ENCODE measurements at places on chromosomes 13 and 19.

DNA sequence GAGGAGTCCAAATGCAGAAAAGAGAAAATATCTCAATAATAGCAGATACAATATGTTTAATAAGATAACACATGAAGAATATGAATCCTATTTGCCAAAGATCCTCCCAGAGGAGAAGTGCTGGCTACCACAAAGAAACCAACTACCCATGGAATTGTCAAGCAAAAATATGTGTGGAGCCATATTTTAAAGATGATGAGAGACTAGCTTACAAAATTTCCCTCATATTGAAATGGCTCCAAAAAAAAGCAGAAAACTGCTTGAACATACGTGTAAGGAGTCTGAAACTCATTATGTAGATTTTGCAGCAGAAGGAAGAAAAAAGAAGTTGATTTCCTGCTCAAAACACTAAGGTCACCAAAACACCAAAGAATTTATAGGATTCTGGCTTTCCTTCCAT, 94.2 kb downstream of the USP12 start:
- DNase-seq = no peak

GRCh38 chr13:59946944-59947343, 216.8 kb downstream of the DIAPH3 start:
- DNase-seq = no peak

GRCh38 chr13:99422586-99423220, 78.6 kb upstream of the TM9SF2 start:
- DNase-seq = no peak

- no peak for DNase-seq
Measured at GRCh38 chr13:80558074-80558473, 217.1 kb upstream of the SPRY2 start.

DNA sequence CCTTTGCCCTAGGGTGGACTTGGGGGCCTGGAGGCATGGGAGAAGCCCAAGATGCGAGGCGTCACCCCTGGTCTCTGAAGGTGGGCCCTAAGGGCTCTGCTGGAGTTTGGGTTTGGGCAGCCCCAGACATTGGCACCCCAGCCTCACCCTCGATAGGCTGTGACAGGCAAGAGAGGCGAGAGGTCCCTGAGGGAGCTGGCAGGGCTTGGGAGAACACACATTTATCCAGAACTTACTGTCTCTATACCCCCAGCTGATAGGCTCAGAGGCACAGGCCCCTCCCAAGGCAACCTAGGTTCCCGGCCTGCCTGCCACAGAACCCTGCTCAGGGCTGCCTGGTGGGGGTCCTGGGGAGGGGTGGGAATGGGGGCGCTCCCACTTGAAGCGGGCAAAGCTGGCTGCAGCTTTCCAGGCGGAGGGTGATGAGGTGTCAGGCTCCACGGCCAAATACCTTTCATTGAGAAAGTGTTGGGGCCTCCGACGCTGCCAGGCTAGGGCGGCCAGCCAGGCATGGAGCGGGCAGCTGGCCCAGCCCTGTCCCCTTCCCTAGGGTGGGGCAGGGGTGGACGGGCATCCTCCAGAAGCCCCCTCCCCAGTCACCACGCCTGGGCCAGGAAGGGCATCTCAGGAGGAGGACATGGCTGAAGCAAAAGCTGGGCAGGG, 9.7 kb downstream of the CILP2 start:
- no peak for DNase-seq

DNA sequence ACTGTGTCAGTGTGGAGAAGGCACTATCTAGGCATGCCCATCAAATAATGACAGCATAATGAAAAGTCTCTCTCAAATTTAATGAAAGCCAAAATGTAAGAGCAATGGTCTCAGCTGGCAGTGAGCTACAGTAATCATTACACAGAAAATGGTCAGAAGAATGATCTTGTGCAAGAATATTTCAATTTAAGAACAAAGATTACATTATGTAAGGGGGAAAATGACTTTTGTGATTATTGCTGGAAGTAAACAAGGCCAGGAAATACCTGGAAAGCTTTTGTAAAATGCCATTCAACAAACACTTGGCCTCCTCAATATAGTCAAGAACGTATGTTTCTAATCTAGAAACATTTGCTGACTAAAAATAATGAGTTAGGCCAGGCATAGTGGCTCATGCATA, 89.1 kb downstream of the CAB39L start:
- no peak for DNase-seq

- DNase-seq = no peak
Measured at GRCh38 chr13:58461217-58461616, 829.7 kb downstream of the PCDH17 start.

GRCh38 chr19:46492841-46493235, 2.8 kb downstream of the PNMA8B start:
- DNase-seq = no peak

- no peak for DNase-seq
Measured at GRCh38 chr19:8973501-8974091, 36.6 kb downstream of the MUC16 start.

GRCh38 chr13:41649659-41650058, 192.3 kb downstream of the RGCC start:
- no peak for DNase-seq

DNA sequence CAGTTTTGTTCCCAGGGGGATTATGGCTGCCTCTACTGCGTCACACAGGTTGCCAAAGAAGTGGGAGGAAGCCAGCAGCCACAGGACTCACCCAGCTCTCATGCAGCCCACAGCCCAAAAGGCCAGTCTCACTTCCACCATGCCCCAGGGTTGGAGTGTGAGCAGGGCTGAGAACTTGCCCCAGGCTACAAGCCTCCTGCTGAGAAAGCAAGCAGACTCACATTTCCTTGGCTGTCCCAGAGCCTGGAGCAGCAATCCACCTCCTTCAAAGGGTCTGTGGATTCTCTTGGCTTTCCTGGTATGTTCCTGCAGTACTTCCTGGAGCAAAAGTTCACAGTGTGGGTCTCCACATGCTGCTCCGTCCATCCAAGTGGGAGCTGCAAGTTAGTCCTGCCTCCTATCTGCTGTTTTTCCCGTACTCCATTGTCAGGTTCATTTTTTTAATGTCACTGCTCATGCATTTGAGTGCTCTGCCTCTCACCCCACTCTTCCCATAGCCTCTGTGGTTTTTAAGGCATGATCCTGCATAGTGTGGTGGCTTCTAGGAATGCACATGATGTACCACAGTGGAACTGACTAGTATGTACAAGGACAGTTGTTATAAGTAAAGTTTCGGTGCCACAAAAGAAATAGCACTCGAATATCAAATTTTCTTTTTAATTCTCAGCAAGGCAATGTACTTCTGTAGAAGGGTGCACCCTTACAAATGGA, 56.2 kb upstream of the ARHGEF7 start:
- DNase-seq = no peak

- DNase-seq = no peak
Measured at GRCh38 chr13:100340865-100341264, 247.7 kb downstream of the GGACT start.

- DNase-seq = no peak
Measured at GRCh38 chr19:41849067-41849466, 4.2 kb downstream of the DMRTC2 start.

GRCh38 chr13:41193919-41194824, at the start of gene KBTBD7:
Gene KBTBD7, minus strand, starts transcription at chr13:41194569. Its CDS starts 312 bp downstream, at chr13:41194257.
- DNase-seq = peak; percentile 92

DNA sequence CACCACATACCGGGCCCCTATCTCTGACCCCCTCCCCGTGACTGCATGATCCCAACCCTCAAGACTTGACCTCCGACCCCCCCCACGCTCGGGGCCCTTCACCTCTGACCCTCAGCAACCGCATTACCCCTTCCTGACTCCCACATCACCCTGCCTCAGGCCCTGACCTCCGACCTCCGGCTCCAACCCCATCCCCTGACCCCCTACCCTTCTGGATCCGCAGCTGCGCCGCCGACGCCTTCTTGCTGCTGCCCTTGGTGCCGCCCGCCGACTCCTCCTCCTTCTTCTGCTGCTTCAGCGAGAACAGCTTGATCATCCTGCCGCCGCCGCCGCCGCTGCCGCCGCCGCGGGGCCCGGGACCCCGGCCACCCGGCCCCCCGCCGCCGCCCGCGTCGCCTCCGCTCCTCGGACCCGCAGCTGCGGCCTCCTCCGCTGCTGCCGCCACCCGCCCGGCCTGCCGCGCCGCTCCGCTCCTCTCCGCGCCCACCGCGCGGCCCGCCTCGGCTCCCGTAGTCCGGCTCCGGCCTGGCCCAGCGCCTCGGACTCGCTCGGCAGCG, at the start of gene UBE2M:
UBE2M (minus strand) TSS at position 546 of the 557 bp plus-strand sequence; CDS start at position 316, 230 bp downstream.
- DNase-seq = peak; percentile 42

DNA sequence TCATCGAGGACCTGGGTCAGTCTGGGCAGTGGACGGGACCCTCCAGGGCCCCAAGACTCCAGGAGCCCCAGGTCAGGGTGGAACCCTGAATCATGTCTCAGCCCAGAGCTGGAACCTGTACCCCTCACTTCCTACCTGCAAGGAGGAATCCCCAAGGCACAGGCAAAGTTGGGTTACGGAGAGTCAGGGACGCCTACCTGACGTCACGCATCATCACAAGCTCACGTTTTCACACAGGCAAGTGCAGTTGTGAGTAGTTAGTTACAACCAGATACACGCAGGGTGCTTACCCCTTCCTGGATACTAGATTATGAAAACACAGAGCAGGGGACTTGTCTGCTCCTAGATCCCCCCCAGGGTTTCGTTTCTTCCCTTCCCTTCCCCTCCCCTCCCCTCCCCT, 1.9 kb downstream of the RETN start:
- no peak for DNase-seq

DNA sequence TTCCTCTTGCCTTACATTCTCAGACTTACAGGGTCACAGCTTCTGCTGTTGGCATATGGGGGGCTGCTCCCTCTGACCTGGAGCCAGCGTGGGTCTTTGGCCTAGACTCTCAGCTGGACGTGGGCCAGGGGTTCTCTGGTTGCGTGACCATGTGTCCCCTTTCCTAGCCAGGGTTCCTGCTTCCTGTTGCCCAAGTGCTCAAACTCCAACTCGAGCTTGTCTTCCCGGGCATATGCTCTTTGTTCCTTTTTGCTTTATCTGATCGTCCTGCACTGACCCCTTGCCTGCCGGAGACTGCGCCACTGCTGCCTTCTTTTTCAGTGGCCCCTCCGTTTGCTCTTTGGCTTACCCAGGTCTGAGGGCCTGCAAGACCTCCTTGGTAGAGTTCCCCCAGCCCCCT, 25.3 kb upstream of the GPR183 start:
- DNase-seq = no peak

DNA sequence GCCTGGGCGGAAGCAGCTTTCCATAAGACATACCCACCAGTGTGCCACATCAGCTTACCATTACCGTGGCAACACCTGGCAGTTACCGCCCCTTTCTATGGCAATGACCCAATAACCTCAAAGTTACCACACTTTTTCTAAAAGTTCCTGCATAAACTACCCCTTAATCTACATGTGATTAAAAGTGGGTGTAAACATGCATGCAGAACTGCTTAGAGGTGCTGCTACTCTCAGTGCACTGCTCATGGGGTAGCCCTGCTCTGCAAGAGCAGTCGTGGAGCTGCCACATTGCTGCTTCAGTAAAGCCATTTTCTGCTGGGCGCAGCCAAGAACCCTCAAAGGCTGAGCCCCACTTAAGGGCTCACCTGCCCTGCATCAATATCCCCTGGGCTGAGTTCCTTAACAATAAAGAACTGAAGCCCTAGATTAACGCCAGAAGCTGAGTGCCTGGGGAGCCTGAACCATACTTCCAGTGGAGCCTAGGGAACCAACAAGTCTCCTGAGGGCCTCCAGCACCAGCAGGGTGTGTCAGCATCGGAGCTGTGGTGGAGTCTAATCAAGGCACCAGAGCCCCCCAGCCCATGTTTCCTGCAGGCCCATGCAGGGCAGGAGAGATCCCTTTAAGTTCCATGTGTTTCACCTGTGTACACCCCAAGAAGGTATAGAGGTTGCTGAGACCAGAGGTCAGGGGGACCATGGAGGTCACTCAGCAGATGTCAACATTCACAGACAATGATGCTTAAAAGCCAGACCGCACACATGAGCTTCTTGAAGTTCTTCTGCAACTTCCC, 1198.1 kb downstream of the UQCRFS1 start:
- DNase-seq = no peak

DNA sequence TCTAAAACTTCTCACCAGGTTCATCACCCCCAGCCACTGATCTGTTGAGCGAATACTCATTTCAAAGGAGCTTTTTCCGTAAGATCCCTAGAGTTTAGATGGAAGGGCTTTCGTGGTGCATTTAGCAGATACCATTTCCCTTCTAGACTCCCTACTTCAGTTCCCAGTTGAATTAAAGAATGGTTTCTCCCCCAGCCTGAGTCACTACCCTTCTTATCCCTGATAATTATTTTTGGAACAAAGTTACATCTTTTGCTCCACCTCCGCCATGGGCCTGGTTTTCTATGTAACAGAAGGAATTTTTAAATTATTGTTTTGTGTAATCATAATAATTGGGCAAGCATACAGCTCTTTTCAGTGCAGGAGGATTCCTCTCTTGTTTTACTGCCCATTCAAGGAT, 22.0 kb downstream of the USPL1 start:
- DNase-seq = no peak

DNA sequence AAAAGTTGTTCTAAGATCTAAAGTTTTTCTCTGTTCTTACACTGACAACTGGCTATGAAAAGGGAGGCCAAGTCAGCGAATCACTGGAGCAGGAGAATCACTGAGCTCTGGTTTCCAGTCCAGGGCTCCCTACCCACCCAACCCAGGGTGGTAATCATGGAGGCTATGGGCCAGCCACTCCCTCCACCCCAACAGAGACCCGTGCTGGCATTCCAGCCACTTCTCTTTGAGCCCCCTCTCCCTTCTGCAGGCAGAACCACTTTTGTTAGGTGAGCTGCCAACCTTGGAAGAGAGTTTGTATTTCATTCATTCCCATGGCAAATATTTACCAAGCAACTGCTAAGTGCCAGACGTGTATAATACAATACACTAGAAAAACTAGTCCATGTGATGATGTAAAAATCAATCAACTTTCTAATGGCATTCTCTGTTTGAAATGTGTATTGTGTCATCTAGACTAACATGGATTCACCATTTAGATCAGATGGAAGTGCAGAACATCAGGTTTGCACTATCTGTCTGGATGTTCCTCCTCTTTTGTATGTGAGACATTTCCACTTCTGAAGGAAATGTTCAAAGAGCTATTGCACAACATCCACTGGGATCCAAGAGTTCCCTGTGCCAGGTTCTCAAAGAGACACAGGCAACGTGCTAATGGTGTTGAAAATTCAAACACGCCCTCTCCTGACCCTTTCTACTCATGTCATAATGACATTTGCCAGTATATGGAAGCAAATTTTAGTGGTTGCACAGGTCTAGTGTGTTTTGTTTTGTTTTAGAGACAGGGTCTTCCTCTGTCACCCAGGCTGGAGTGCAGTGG, 5.3 kb downstream of the MLNR start:
- no peak for DNase-seq

GRCh38 chr13:51112771-51113170, 1.7 kb upstream of the C13orf42 start:
- no peak for DNase-seq
